ENCODE measurements at places on chromosomes 1 and 21. TPM values are rescaled to one million over a fixed set of nuclear protein-coding genes. Genes with fewer than 3 reads are reported as not detected.

DNA sequence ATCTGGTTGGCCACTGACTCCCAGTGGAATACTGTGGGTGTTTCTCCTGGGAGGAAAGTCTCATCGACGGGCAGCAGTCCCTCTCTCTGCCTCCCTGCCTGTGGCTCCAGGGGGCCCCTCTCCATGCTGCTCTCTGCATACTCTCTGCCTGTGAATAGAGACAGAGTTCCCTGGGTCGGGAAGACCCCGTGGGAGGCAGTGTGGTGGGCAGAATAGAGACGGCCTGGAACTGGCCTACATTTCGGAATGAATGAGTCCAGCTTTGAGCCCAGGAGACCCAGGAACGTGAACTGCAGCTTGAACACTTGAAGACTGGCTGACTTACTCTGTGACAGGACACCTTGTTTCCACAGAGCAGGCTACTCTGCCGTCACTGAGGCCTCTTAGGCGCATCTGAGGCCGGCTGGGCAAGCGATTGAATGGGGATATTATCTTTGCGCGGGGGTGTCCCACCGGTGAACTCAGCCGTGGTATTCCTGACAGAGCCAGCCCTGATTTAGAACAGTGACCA is 64.0 kb downstream of the KIF21B start:
- H3K27me3 ChIP-seq: no peaks in the 10 kb centered on the region
- H3K27ac ChIP-seq: no peak overlapping the region
- H3K4me1 ChIP-seq: no peaks in the 10 kb centered on the region
- DNase-seq: peak; percentile 41
- H3K4me3 ChIP-seq: no peak overlapping the region

- no peak overlapping the region for H3K27ac ChIP-seq
- no peaks in the 10 kb centered on the region for H3K36me3 ChIP-seq
- no peak overlapping the region for H3K4me3 ChIP-seq
- H3K4me1 ChIP-seq: no peaks in the 10 kb centered on the region
- no peak for DNase-seq
These were observed 37.5 kb downstream of the ELAPOR1 start for GRCh38 chr1:109151146-109151990.

DNA sequence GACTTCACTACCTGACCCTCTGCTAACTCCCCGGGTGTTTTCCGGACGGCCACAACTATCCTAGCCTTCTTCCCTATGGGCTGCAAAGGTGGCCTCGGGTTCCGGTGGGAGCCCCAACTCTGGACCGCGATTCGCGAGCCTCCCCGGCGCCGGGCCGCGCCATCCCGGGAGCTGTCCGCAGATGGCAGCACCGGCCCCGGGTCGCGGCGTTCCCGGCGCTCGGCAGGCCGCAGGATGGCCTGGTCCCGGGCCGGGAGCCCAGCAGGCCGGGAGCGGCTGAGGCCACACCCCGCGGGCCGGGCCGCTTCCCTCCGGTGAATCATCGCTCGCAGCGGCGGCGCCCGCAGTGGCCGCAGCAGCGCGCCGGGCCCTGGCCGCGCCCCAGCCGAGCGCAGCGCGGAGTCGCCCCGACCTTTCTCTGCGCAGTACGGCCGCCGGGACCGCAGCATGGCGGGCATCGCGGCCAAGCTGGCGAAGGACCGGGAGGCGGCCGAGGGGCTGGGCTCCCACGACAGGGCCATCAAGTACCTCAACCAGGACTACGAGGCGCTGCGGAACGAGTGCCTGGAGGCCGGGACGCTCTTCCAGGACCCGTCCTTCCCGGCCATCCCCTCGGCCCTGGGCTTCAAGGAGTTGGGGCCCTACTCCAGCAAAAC is at the start of gene CAPN2:
Gene CAPN2 (plus strand): TSS at position 346 of the 656 bp plus-strand sequence. CDS start 102 bp downstream, at position 448.
- H3K4me1 ChIP-seq: peaks cover 56% of the 10 kb centered on the region
- peak; percentile 93 for DNase-seq
- peak within 1 kb of the TSS; percentile 78 for H3K4me3 ChIP-seq
- no peaks in the 10 kb centered on the region for H3K27me3 ChIP-seq
- peak within 1 kb of the TSS; percentile 98 for H3K27ac ChIP-seq
- H3K36me3 ChIP-seq: no peaks in the 10 kb centered on the region

Gene SLC9C2
- total RNA-seq: 0.26 TPM

Gene AVPR1B
- not detected for total RNA-seq

Gene OR2G6
- total RNA-seq: not detected

Gene ATAD3C
- 10.4 TPM for total RNA-seq

Measured in upper lobe of right lung (tissue), 1 donor.